ENCODE measurements at places on chromosomes 7 and 10.

DNA sequence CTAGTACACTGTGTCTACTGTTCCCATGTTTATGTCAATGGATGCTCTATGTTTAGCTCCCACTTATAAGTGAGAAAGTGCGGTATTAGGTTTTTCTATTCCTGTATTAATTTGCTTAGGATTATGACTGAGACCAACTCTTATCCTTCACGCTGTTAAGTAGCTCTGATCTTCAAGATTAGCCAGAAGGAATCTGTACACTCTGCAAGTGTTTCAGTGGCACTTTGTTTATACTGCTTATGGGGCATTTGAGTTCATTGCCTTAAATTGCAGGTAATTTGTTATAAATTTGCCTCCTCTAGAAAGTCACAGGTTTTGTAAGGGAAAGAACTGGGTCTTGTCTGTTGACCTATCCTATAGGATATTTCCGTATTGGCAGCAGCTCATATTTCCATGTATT lies 6.4 kb upstream of the ACSM6 start:
- DNase-seq, result no peak

DNA sequence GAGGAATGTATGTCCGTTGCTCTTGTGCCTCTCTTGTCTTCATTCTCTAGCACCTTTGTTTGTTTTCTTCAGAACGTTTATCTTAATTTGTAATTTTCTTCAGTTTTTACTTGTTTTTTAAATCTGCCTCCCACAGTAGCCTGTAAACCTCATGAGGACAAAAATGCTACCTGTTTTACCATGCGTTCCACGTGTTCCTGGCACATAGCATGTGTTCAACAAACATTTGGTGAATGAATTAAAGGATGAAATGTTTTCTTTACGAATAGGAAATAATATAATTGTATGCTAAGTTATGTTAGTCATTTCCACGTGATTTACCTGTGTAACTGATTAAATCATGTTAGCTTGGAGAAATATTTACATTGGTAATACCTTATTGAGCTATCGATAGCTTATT lies 2.2 kb downstream of the RBM33 start:
- no peak for DNase-seq

DNA sequence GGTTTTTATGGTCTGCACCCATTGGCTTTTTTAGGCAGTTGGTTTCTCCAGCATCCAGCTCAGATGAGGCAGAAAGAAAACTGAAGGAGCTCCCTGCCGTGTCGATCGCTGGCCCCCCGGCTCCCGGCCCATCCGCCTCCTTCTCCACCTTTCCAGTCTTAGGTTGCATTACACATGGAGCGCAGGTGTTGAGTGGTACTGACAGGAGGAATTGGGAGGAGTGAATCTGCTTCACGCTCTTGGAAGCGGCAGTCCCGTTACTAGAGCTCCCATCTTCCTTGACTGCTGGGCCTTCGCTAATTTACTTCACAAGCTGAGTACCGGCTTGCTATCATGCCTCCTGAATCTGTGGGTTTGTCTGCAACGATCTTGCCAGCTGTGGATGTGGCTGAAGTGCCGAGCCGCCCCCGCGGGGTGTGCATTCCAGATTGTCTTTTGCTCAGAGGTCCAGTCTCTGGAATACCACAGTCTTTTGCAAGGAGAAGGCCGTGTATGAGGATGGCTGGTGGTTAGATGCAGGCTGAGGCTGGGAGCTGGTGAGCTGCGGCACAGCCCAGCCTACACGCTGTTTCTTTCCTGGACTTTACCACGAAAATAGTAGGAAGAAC lies 17.1 kb downstream of the IQCE start:
- DNase-seq, result no peak

GRCh38 chr7:78020874-78021249 lies 222.3 kb downstream of the PHTF2 start:
- no peak for DNase-seq

GRCh38 chr7:147775516-147776284 lies 814.9 kb upstream of the C7orf33 start:
- no peak for DNase-seq

Data from activated B cell treated with CpG ODN at 0.5 μM for 24 hours (primary cell).